ENCODE measurements at places on chromosomes 2 and 18.

DNA sequence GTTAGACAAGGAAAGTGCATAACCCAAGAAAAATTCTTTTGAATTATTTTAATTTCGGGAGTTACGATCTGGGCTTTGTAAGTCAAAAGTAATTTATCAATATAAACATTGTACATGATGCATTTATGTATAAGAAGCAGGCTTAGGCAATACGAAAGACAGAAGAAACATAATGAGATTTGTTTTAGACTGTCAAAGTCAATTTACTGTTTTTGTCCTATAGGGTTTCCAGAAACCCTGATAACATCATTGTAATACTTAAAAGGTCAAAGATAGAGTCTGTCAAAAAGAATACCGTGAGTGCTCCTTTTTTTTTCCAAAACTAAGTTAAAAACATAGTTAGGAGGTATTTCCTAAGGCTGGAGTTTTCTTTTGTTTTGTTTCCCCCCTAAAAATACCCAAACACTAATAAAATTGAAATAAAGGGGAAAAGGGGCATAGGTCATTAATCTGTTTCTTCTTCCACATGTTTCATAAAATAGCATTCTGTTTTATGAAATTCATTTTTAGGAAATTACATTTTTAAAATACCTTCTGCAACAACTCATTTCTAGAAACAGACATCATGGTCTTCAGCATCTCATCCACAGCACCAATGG is 16.1 kb downstream of the C1D start:
- DNase-seq: no peak

DNA sequence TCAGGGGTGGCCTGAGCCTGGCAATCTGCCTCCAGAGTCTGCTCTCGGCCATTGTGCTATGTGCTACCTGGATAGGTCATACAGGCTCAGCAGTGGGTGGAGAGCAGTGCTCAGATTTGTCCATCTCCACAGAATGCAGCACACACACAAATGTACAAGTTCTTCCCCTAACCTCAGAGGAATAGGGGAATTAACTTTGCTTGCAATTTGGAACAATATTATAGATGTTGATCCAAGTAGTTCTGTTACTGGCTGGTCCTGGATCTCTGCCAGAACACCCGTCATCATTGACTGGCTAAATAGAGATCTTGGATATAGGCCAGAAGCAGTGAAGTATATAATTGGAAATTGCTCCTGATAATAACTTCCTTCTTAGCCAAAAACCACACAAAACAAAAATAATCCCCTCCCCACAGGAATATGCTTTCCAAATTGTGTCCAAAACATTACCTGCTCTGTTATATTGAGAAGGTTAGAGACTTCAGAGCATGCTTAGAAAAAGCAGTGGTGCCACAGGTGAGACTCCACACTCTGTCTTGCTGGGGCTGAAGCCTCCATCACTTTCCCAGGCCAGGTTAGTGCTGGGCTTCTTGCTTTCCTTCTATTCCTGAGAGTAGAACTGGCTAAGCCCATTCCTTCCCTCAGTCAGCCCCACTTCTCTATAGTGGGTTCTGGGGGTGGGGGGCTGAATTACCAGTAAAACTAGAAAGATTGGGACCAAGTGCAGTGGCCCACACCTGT is 38.8 kb downstream of the NCAPH start:
- DNase-seq: no peak

GRCh38 chr18:11494107-11494506 is 115.3 kb upstream of the SLC35G4 start:
- DNase-seq: no peak

DNA sequence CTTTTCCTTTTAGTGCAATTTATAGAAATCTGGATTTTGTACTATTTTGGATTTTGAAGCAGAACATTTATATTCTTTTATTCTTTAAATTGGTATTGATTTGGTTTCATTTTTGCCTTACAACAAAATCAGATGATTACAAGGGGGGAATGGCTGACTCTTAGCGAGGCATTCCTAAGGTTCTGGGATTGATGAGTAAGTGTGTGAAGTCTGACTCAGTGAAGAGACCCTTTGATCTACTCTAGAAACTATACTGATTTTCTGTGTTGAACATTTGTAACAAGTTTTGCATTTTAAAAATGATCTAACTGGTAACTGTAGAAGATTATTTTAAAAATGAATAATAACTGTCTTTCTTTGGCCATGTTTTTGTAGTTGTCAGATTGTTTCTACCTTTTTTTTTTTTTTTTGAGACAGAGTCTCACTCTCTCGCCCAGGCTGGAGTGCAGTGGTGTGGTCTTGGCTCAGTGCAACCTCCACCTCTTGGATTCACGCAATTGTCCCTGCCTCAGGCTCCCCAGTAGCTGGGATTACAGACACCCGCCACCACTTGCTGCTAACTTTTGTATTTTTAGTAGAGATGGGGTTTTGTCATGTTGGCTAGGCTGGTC is 48.7 kb downstream of the TTC39C start:
- DNase-seq: no peak

DNA sequence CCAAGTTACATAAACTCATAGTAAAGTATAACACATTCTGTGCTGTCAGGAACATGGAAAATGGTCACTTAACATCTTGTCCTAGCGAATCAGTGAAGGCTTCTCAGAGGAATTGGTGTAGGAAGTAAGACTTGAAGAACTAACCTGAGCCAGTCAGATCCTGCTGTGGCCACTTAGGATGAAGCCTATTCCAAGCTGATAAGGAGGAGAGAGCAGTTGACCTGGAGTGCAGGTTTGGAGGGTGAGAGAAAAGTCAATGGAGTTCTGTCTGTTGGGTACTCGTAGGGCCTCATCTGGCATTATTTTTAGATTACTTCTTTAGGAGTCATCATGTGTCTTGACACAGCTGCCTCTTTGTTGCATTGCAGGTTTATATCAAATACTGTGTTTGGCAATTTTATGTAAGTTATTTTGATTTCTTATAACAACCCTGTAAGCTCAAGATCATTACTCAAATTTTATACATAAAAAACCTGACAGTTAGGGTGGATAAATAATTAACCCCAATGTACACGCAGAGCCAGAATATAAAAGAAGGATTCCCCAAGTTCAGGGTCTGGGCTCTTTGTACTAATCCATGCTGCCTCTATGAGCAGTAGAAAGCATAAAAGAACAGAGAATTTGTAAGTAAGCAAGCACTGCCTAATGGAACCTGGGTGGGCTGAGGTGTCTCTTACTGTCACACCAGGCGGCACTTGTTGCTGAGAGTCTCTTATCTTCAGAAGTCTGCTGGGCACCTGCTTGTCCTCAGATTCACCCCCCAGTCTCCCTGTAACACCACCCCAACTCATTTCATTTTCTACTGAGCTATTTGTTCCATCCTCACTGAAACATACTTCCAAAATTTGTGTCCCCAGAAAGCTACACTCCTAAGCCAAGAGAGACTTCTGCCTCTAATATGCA is 252.1 kb upstream of the NT5C1B start:
- no peak for DNase-seq

- DNase-seq: no peak
Measured at GRCh38 chr18:50877545-50878265, 1.2 kb upstream of the ME2 start.

GRCh38 chr2:99593692-99594427 is 104.0 kb upstream of the REV1 start:
- DNase-seq: no peak

DNA sequence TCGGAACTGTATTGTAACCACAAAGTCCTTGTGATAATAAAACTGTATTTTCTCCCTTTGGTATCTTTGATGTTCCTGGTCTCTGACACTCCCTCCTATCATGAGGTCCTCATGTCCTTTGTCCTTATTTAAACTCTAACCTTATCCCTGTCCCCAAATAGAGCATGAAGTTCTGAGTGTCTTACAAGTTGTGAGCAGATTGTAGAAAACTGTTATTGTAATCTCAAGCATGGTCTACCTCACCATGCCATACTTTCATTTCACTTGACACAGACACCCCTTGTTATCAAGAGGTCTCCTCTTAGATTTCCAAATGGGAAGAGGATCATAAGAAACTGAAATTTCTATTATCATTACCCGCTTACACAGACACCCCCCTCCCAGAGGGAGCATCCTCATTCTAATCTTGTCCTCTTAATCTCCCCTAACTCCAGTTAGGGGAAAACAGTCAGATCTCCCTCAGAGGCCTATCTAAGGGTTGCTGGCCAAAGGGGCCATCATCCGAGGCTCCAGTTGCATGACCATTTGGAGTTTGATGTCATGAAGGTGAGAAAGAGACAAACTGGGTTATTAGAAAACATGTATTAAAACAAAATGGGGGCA is 29.0 kb downstream of the MYO3B start:
- no peak for DNase-seq

DNA sequence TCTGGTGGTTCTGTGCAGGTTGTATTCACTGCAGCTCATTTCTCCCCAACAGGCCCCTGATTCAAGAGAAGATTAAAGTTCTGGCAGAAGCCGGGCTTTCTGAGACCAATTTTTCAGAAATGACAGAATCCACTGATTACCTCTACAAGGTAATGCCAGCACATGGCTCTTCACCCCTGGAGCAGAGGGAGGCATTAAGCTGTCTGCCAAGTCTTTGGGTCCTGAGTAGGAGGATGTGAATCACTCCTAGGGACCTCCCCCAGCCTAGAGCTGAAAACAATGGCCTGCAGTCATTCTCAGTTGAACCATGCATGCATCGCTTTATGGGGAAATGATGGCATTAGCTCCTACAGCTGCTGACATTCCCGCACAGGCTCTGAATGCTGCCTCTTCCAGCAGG is 20.5 kb upstream of the RPL37A start:
- DNase-seq: no peak

DNA sequence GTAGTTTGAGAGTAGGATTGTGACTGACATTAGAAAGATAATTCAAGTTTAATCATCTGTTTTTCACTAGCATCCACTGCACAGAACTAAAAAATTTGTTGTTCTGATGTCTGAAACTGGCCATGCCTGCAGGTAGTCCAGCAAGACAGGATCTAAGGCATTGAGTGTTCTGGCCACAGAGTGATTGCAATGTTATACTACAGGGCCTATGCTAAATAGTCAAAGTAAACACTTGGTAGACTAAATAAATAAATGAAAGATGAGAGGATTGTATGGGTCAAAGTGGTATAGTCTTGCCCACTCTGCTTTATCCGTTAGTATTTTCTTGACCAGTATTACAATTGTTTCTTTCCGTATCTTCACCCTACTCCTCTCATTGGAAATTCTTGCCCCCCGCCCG is 27.6 kb upstream of the FANCL start:
- no peak for DNase-seq

GRCh38 chr18:42326752-42327151 is 371.7 kb downstream of the PIK3C3 start:
- no peak for DNase-seq

DNA sequence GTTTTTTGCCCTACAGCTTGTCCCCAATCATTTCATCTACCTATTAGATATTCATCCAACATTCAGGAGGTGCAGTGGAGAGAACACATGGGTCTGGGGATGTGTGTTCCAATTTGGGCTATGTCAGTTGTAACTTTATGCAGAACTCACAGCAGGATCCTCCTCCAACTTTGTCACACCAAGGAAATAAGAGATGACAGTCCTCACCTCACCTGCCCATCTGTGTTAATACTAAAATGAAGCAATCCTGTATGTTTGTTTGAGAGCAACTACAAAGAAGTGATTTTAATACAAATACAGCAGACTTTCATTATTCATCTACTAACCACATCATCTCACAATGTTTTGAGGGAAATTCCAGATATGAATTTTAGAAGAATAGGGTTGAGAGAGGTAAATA is 126.7 kb downstream of the ARHGAP15 start:
- DNase-seq: no peak

DNA sequence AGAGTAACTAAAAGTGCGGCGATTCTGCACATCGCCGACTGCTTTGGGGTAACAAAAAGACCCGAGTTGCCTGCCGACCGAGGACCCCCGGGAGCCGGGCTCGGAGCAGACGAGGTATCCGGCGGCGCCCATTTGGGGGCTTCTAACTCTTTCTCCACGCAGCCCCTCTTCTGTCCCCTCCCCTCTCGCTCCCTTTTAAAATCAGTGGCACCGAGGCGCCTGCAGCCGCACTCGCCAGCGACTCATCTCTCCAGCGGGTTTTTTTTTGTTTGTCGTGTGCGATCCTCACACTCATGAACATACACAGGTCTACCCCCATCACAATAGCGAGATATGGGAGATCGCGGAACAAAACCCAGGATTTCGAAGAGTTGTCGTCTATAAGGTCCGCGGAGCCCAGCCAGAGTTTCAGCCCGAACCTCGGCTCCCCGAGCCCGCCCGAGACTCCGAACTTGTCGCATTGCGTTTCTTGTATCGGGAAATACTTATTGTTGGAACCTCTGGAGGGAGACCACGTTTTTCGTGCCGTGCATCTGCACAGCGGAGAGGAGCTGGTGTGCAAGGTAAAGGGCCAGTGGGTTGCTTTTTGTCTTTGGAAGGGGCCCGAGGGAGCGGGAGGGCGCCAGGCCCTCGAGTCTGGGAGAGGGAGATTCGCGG is 1.4 kb downstream of the TRIB2 start:
- no peak for DNase-seq

- no peak for DNase-seq
Measured at GRCh38 chr2:195333869-195334268, 323.2 kb upstream of the SLC39A10 start.

GRCh38 chr2:149652926-149653325 is 65.4 kb upstream of the MMADHC start:
- no peak for DNase-seq
